Kidney tubule cell (primary cell): ENCODE measurements at places on chromosomes 1 and 21.
A peak's percentile ranks its signal among the peaks of the same experiment; 100 is the strongest.

DNA sequence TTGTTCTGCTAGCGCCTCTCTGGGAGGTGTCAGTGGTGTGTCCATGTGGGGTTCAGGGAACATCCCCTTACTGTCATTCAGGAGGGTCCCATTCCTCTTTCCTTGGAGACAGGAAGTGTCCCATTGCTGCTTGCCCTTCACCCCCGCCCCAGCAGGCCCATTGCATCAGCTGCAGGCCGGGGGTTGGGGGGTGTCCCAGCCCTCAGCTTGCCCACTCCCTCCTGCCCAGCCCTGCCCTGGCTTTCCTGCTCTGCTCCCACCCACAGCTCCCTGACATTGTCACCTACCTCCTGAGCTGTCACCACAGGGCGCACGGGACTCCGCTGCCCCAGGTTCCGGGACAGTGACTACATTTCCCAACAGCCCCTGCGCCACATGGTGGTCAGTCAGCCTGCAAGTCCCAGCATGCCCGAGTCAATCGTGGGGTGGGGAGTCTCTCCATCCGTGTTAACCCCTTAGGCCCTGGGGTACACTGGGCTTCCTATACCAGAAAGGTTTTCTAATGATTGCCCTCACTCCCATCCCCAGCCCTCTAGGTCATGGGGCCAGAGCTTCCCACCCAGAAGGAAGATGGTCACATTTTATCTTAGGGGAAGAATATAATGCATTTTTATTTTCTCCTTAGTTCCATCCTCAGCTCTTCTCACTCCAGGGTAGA, at the start of gene INPP5B:
Gene INPP5B, minus strand, starts transcription at position 351 of the 658 bp plus-strand sequence. CDS start 745 bp downstream, outside the sequence.
- DNase-seq = peak; percentile 80

GRCh38 chr1:97170300-97170699, 448.7 kb downstream of the PTBP2 start:
- DNase-seq = no peak

DNA sequence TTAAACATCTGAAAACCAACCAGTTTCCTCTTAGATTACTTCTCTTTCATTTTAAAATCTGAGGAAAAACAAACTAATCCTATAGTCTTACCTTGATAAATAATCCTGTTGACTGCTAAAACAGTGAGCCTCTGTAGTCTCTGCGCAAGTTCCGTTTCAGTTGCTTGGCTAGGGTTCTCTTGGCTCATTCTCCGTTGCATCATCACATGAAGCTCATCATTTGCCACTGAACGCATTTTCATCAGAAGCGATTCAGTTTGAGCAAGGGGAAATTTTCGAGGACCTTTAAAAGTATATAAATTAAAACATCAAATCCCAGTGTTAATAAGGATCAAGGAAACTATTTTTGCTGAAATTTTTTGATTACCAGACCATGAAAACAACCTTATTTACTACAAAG, 96.7 kb upstream of the GNG4 start:
- no peak for DNase-seq

DNA sequence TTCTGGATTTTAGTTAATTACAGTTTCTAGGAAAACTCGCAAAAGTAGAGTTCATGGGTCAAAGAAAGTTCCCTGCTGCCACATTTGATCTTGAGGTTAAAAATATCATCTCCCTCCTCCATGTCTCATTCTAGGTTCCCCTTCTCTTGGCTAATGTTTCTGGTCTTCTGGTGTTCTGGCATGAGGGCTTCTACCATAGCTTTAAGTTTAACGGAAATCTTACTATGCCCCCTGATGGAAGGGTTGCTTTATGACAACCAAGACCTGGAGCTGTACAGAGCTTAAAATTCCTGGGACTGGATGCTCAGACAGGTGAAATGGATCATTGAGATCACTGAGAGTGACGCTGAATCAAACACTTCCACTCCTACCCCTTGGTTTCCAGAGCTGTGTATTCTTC, 1881.7 kb downstream of the MRPL39 start:
- no peak for DNase-seq

GRCh38 chr21:25931765-25932164, 197.0 kb downstream of the GABPA start:
- DNase-seq = no peak

- DNase-seq = peak; percentile 79
Observed at GRCh38 chr1:191290441-191290840, 812.8 kb upstream of the BRINP3 start.

DNA sequence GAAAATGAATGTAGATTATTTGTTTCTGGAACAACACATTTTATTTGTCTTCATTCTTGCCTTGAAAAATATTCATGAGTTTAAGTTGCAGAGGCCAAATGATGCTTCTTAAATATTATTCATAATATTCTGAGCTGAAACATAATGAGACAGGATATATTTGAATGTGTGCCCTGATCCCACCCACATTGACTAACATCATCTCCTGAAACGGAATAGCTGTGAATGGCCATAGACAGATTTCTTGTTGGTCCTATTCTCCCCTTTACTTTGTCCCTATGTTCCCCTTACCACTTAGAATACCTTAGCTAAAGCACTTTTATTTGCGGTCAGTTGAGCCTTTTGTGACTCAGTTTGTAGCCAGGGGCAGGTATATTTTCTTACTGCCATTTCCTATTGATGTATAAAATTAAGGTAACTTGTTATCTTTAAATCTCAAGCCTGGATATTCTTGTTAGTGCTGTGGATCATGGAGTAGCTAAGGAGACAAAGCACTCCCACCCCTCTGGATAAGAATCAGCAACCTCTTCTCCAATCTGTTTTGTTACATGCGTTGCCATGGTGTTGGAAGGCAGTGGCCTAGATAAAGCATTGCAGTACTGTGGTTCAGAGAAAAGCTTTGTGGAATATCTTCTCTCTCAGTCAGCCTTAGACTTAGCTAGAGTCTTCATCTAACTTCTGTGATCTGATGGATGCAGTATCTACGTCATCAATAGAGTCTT, 478.5 kb upstream of the DEPDC1 start:
- peak; percentile 30 for DNase-seq

GRCh38 chr1:32742199-32742947, 39.8 kb upstream of the SYNC start:
- DNase-seq = peak; percentile 71

- no peak for DNase-seq
Observed at GRCh38 chr1:246078126-246078887, 428.8 kb downstream of the SMYD3 start.

DNA sequence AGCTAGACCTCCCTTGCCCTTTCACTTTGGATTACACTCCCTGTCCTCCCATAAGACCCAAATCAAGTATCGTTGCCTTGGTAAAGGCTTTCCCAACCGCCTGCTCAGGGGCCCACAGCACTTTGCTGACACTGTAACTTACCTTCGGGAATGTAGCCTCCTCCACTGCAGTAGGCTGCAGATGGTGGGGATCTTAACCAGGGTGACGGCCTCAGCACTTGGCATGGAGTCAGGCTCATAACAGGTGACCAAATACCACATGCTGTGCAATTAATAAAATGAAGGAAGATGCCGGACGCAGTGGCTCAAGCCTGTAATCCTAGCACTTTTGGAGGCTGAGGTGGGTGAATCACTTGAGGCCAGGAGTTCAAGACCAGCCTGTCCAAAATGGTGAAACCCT, 88.7 kb upstream of the IRF2BP2 start:
- no peak for DNase-seq

DNA sequence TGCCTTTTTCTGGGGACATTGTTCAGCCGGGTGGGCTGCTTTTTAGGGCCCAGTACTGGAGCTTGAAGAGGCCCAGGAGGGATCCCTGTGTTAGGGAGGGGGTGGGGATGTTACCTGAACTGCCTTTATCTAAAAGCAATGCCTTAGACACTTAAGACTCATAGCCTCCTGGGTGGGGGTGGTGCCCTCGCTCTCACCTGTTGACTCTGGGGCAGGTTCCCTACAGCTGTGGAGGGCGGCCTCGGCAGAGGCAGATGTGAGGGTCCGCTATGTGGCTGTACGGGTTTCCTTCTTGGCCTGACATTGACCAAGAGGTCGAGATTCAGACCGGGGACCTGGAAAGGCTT, 716 bp downstream of the INAVA start:
- no peak for DNase-seq

DNA sequence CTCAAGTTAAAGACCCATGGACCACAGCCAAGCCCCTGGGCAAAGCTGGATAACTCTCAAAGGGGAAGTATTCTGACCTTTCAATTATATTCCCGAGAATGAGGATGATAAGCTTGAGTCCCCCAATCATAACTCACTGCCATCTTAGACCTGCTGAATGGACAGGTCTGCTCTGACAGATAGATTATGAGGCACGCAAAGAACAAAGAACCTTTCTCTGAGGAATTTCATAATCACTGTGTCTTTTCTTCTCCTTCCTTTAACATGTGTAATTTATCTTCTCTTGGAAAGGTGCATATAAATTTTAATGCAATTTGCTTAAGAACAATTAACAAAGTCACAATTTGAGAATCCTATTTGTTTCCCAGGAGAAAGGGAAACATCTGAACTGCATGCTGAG, 22.0 kb downstream of the PIGM start:
- DNase-seq = no peak

DNA sequence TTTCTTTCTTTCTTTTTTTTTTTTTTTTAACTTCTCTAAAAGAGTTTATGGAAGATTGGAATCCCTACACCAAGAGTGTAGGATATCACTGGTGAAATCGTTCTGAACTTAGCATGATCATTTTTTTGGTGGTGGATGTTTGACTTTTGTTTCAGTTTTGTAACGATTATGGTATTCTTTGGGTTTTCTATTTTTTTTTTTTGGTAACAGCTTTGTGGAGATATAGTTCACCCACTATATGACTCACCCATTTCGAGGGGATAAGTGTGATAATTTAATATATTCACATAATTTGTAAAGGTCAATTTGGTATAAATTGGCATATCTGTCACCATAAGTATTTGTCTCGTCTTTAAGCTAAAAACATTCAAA, 29.2 kb downstream of the AGPAT3 start:
- DNase-seq = no peak

DNA sequence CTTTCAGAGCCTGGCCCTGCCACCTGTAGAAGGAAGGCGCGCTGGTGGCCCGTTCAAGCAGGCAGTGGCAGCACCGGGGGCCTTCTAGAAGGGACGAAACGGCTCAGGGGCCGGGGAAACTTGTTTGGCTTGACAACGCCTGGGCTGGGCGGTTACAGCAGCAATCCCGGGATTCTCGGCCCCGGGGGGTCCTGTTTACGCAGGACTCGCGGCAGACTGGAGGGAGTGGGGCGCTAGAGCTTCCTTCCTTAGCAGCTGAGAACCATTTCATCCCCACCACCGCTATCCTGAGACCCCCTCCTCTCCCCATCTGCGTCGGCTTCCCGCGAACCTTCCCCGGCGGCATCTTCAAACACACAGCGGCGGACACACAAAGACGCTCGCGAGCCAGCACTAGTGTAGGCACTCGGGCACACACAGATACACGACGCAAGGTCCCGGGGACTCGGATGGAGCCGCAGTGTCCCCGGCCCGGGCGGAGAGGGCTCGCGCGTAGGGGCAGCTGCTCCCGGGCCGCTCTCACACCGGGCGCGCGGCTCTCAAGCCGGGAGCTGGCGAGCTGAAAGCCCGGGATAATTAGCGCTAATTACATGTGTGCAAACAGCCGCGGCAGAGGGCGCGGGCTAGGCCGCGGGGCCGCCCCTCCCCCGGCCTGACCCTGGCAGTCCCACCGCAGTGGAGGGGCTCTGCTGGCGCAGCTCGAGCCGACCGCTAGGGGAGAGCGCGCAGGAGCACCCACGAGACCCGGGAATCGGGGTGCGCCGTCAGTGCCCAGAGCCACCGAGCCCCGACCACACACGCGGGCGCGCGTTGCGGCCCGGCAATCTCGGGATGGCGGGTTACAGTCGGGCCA, 271.4 kb downstream of the FOXD2 start:
- no peak for DNase-seq

- peak; percentile 17 for DNase-seq
Observed at GRCh38 chr1:183807549-183808168, 2.7 kb downstream of the RGL1 start.

DNA sequence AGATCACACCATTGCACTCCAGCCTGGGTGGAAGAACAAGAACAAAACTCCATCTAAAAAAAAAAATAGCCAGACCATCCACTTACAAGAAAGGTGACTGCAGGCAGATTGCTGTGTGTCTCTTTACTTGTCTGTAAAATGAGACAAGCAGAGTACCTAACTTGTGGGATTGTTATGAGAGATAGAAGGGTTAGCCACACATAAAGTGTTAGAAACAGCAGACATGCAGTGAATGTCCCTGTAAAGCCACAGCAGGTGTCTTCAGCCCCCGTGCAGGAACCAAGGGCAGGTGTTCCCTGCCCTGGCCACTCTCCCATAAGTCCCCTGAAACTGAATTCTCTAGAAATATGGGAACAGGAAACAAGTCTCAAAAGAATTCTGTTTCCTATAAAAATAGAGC, 40.8 kb upstream of the EFHD2 start:
- no peak for DNase-seq

- DNase-seq = no peak
Observed at GRCh38 chr1:224751624-224752311, 135.7 kb downstream of the CNIH3 start.

- DNase-seq = no peak
Observed at GRCh38 chr21:42761776-42762335, 108.4 kb downstream of the PDE9A start.

GRCh38 chr1:68016381-68016780, 34.0 kb downstream of the DIRAS3 start:
- no peak for DNase-seq

DNA sequence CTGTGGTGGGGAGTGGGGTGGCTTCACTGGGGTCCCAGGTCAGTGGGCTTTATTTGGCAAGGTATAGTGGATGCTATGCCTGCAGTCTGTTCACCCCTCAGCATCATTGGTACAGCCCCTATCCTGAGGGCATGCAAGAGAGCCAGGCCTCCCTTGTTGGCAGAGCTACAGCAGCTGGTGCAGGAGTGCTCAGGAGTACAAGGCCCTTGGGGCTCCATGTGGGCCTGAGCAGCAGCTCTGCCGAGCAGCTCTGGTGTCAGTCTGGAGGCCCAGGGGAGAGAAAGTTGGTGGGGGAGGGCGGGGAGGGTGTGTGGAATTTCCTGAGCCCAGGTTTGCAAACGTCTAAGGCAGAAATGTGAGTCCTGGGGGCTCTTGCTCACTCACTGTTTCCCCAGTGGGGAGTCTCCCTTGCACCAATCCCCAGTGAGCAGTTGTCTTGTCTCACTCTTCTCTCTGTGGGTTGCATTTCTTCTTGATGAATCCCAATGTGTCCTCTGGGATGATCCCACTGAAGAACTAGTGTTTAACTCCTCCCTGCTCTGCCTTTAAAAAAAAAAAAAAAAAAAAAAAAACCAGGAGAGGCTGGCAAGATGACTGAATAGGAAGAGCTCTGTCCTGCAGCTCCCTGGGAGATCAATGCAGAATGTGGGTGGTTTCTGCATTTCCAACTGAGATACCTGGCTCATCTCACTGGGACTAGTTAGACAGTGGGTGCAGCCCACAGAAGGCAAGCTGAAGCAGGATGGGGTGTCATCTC, 39.5 kb upstream of the CYP4X1 start:
- no peak for DNase-seq

GRCh38 chr1:6241887-6242740, 1.9 kb upstream of the HES3 start:
- DNase-seq = no peak

- DNase-seq = peak; percentile 99
Observed at GRCh38 chr1:157966031-157966537, 27.4 kb upstream of the KIRREL1 start.

GRCh38 chr1:205543351-205544301, 39.2 kb downstream of the CDK18 start:
- peak; percentile 89 for DNase-seq
